ENCODE measurements at places on chromosomes 12 and 14.

DNA sequence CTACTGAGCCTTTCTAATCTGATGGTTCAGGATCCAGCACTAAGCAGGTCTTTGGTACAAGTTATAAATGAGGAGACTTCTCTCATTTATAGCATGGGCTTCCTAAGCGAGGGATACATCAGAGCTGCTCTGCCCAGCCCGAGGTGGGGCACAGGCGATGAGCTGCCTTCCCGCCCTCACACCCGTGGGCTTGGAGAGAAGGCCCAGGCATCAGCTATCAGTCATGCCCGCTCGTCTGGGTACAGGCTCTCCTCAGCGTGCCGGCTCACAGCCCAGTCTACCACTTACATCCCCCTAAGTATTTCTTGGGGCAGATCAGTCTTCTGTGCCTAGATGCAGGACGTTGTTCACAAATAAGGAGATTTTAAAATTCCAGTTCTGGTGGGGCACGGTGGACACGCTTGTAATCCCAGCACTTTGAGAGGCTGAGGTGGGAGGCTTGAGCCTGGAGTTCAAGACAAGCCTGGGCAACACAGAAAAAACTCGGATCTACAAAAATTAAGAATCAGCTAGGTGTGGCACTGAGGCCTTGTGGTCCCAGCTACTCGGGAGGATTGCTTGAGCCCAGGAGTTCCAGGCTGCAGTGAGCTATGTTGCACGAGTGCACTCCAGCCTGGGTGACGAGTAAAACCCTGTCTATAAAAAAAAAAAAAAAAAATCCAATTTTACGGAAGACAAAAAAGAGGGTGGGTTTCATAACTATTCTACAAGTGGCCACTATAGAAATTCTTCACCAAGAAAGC lies 57.0 kb downstream of the CCDC88C start:
- no peak for DNase-seq
- no peak overlapping the region for H3K4me3 ChIP-seq
- peak overlapping the region; percentile 89 for H3K27ac ChIP-seq

DNA sequence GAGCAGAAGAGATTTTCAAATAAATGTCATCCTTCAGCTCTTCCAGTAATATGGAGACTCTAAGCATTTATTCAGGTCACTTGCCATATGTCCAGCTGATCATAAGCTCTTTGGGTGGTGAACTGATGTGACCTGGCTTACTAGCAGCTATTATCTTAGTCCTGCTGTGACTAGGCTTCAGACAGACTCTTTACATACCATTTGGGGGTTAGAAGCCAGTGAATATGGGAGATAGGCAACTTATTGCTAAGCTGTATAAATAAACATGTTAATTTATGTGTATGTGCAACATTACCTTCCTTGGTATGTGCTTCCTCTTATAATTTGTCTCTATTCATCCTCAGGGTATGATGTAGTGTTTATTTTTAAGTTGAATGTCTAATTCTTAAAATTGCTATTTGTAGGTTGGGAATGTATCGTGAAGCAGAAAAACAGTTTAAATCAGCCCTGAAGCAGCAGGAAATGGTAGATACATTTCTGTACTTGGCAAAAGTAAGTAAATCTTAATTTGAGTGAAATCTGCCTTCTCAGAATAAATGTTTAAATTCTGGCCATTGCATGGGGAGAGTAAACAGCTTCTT lies 32.4 kb downstream of the TTC8 start:
- H3K27ac ChIP-seq, result no peak overlapping the region
- no peaks in the 10 kb centered on the region for H3K27me3 ChIP-seq
- peaks cover 20% of the 10 kb centered on the region for H3K36me3 ChIP-seq

DNA sequence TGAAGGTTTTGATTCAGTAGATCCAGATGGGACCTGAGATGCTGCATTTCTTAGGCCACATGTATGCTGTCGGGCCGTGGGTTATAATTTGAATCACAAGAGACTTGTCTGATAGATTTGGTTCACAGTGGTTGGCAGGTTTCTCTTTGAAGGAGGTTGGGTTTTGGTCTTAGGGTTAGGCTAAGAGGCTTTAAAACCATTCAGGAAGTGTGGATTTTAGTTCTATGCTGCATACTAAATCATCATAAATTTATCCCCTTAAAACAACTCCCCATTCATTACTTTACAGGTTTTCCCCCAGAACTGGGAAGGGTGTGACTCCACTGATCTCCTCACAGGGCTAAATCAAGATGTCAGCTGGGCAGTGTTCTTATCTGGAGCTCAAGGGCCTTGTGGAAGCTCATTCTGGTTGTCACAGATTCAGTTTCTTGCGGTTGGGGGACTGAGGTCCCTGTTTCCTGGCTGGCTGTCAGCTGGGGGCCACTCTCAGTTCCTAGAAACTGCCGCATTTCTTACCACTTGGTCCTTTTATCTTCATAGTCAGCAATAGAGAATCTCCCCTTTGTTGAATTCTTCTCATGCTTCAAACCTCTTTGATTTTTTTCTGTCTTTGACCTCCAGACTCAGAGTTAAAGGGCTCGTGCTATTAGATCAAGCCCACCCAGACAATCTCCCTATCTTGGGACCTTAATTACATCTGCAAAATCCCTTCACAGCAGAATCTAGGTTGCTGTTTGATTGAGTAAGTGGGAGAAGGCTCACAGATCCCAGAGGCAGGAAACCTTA lies 20.6 kb upstream of the PCNX1 start:
- no peak for DNase-seq
- H3K4me3 ChIP-seq, result no peak overlapping the region

GRCh38 chr14:55309154-55309553 lies 37.9 kb downstream of the FBXO34 start:
- H3K27ac ChIP-seq, result no peak overlapping the region
- no peak overlapping the region for H3K4me3 ChIP-seq
- H3K36me3 ChIP-seq, result peaks cover 11% of the 10 kb centered on the region
- DNase-seq, result no peak
- no peaks in the 10 kb centered on the region for H3K27me3 ChIP-seq

GRCh38 chr12:120751389-120751788 lies 25.8 kb downstream of the ACADS start:
- no peak for DNase-seq
- H3K4me3 ChIP-seq, result no peak overlapping the region
- H3K27ac ChIP-seq, result no peak overlapping the region
- no peaks in the 10 kb centered on the region for H3K4me1 ChIP-seq

DNA sequence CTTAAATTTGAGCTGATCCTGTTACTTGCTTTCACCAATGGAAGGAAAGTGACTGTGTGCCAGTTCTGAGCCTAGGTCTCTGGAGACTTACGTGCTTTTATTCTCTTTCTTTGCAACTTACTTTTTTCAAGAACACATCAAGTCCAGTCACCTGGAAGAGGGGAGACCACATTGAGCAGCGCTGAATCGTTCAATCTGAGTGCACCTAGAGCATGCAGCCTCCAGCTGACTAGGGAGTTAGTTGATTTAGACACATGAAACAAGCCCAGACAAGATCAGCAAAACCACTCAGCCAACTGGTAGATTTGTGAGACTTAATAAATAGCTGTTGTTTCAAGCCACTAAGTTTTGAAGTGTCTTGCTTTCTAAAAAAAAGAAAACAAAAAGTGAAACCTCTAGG lies 1014.8 kb upstream of the FBXO33 start:
- no peak overlapping the region for H3K4me3 ChIP-seq
- peaks cover 4% of the 10 kb centered on the region for H3K4me1 ChIP-seq
- no peak overlapping the region for H3K27ac ChIP-seq
- DNase-seq, result no peak
- peaks cover 16% of the 10 kb centered on the region for H3K27me3 ChIP-seq

DNA sequence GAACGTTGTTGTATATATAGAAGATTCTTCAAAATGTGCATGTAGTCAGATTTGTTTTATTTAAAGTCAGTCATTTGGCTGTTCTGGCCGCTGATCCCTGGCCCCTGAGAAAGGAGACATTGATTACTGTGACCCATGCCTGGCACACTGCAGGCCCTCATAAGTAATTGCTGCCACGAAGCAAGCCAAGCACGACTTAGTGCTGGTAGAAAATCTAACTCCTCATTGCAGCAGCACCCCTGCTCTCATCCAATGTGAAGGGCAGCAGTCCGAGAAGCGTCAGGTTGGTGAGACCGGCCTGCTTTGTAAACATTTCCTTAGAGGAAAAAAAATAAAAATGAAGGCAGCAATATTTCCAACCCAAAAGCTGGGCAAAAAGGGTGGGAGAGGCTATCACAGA lies 22.8 kb upstream of the TMTC2 start:
- H3K36me3 ChIP-seq, result no peaks in the 10 kb centered on the region
- H3K4me3 ChIP-seq, result no peak overlapping the region

- no peaks in the 10 kb centered on the region for H3K4me1 ChIP-seq
- DNase-seq, result no peak
- no peak overlapping the region for H3K4me3 ChIP-seq
- H3K36me3 ChIP-seq, result no peaks in the 10 kb centered on the region
Observed at GRCh38 chr12:54058128-54058768, 4.6 kb downstream of the HOXC4 start.

DNA sequence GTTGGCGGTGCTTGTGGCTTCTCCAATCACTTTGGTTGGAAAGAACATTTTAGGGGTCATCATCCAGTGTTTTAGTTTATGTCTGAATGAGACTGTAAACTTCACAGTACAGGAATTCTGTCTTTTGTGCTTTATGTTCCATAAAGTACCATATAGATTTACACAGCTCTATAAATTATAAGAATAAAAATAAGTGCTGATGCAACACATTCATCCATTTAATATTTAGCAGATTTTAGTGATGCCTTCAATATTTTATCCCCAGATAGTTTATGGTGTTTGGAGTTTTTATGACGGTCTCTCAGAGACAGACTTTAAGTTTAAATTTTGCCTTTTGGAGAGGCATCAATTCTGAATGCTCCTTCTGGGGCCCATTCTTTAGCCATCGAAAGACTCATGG lies 385.2 kb downstream of the ATP23 start:
- no peaks in the 10 kb centered on the region for H3K36me3 ChIP-seq
- DNase-seq, result no peak
- no peaks in the 10 kb centered on the region for H3K4me1 ChIP-seq
- H3K27me3 ChIP-seq, result no peaks in the 10 kb centered on the region

DNA sequence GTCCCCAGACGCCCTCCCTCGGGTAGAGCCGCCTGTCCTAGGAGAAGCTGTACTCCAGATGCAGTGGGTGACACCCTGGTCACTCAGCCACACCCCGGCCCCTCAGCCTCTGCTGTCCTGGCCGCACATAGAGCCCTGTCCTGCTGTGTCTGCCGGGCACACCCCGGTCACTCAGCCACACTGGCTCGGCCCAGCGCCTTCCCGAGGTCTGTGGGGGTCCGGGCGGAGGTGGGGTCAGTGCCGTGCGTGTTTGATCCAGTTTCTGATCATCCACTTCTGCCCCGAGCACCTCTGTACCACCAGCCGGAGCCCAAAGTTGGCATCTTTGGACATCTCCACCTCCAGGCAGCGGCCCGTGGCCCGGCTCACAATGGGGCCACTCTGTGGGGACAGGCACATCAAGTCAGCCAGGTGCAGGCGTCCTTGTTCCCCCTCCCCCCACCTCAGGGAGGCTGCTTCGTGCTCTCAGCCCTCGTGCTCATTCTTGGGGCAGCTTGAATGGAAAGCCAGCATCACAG lies 52.7 kb downstream of the NOC4L start:
- no peak overlapping the region for H3K4me3 ChIP-seq
- peaks cover 12% of the 10 kb centered on the region for H3K27me3 ChIP-seq
- H3K36me3 ChIP-seq, result no peaks in the 10 kb centered on the region
- no peak for DNase-seq

Data from RWPE2 (cell line).